ENCODE measurements at places on chromosomes 7 and 10.

GRCh38 chr10:21334891-21335696, 190.4 kb downstream of the SKIDA1 start:
- DNase-seq, result no peak

DNA sequence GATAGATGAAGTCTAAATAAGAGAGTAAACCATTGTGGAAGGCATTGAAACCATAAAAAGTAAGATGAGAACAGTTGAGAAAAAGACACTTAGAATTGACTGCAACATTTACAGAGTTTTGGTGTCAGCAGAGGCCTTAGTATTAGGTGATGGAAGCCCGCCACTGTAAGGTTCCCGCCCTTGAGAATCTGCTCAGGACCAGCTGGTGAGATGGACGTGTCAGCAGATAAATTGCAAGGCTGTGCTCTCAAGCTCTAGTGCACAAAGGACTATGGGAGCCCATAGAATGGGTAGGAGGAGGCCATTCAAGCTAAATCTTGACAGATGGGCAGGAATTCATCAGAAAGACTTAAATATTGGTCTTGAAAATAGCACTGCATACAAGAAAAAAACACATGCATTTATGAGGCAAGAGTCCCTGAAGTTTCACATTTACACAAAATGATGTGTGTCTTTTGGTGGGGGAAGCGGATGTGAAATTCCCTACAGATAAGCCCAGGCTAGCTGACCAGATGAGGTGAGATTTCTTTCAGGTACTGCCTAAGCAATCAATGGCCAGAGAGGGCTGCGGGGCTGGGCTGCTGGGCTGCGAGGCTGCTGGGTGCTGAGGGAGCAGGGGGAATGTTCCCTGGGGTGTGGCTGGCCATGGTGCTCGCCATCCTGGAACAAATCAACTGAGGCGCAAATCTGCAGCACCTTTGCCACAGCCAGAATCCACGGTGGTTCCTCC, 42.5 kb downstream of the SYPL1 start:
- no peak for DNase-seq

GRCh38 chr7:96685353-96685752, 24.3 kb downstream of the SEM1 start:
- no peak for DNase-seq

DNA sequence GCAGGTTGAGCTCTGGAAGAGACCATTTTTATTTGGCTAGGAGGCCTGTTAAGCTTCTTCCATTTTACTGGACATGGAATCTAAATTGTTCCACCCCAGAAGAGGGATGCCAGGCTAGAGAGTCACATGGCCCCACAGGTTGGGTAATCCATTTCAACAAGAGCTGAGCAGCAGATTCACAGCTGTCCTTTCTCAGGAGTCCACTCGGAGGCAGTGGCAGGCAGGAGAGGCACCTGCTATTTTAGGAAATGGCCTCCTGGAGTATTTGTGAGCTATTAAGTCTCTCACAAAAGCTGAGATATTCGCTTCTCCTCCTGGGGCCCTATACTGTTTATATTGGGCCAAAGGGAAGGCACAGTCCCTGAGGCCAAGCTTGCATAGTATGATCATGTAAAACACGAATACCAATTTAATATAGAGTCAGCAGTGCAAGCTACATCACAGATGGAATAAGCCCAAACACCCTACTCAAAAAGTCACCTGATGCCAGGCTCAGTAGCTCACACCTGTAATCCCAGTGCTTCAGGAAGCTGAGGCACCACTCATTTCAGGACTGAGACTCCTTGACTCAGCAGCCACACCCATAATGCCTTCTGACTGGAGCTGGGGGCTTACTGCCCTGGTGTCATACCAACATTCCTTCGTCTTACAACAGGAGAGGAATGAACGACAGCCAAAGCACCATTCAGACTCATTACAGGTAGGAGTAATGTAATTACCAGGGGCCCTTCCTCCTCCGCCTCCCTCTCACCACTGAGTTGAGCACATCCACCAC, 124.1 kb downstream of the LMBR1 start:
- no peak for DNase-seq

DNA sequence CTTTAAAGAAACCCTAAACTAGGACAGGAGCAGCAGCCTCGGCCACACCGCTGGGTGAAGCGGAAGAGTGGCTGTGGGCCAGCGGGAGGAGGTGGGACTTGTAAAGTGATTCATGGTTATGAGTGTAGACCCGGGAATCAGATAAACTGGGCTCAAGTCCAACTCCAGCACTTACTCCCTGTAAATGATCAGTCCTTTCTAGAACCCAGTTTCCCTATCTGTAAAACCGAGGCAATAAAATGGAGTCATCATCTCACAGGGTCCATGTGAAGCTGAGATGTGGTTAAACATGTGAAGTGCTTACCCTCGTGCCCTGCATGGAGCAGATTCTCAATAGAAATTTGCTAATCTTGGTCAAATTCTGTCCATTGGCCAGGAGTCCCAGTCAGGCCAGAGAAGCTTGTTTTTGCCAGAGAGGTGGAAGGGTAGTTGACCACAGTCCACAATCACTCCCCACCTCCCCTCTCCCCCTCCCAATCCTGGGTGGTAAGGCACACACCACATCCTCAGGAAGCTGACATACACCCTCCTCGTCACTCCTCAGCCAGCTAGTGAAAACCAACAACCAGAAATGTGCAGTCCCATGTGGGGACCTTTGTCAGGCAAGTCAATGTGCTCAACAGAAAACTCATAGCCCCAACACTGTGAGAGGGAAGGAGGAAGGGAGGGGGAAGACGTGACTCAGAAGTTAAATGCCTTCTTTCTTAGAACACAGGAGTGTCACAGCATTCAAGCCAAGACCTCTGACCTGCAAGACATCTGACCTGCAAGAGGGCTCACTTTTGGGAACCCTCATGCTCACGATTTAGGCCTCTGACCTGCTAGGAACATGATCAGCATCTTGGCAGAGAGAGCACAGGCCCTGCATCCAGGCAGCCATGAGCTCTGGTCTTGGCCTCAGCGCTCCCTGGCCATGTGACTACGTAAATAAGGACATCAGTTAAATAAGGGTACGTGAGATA, 145.1 kb downstream of the PLXNA4 start:
- DNase-seq, result peak; percentile 46

GRCh38 chr10:110107887-110108286, 99.5 kb upstream of the MXI1 start:
- no peak for DNase-seq

DNA sequence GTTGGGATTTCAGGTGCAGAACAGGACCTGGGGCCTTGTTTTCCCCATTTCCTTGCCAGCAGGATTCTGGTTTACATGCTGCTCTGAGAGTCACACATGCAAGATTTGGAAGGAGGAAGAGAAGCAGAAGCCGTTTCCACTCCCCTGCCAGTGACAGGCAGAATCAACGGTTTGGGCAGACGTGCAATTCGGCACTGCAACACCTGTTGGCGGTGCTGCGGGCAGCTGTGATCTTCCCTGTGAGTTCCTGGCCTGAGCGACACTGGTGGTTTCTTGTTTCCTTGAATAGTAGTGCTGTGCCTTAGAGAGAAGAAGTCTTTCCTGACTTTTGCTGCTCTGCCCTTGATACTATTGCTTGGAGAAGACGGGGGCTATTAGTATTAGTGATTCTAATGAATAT, 1126.2 kb downstream of the TYW1 start:
- no peak for DNase-seq

GRCh38 chr10:101934686-101935305, 91.2 kb upstream of the KCNIP2 start:
- DNase-seq, result no peak

DNA sequence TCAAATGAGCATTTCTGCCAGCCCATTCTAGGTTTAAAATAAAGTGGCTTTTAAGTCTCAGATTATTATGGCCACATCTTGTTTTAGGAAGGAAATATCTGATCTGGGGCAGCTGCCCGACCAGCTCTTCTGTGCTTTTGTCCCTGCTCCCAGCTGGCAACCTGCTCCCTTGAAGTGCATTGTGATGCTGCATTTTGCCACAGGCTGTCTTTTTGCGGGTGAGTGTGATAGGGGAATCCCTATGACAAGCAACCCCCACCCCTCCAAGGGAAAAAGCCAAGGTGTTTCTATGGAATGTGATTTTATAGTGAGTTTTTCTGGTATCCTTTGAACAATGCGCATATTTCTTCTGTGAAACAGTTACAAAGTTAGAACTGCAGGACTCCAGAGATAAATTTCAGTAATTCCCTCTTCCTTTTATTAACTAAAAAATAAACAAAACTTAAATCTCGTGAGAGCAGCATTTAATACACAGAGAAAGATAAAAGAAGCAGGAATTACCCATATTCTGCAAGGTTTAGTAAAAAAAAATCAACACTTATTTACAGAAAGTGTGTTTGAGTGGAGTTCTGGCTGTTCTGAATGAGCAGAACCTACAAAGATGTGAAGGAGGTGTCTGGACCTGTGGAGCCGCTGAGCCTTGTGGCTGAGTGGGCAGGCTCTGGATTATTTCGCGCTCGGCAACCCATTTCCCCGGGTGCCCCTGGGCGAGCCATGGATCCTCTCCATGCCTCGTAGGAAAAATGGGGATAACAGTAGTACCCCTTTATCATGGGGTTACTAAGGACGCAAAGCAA, 10.1 kb upstream of the HPS1 start:
- DNase-seq, result no peak

GRCh38 chr7:85483177-85483576, 296.3 kb upstream of the SEMA3D start:
- no peak for DNase-seq

DNA sequence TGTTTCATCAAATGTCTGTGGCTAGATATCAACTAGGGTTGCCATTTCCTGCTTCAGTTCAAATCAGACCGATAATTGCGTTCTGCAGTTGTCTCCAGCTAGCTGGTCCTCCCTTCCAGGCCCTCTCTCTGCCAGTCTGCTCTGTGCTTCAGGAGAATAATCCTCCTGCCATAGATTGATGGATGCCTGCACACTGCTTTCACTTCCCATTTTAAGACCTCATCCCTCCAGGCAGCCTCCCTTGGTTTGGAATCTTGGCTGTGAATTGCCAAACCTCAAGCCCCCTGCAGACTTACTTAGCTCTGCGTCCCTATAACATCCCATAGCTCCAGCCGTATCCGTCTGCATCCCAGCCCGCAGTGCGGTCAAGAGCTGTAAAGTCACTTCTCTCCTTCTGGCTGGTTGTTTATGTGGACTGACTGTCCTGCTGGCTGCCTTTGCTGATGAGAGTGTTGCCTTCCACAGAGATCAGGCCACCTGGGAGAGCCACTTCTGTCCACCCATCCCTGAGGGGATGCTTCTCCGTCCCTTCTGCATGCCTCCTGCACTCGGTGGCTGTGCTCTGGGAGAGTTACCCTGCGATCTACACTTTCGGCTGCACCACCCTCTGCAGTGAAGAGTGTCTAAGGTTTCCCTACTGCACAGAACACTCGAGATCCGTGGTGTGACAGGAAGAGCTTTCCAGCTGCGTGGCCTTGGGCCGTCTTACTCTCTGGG, 22.4 kb upstream of the KLF6 start:
- no peak for DNase-seq

DNA sequence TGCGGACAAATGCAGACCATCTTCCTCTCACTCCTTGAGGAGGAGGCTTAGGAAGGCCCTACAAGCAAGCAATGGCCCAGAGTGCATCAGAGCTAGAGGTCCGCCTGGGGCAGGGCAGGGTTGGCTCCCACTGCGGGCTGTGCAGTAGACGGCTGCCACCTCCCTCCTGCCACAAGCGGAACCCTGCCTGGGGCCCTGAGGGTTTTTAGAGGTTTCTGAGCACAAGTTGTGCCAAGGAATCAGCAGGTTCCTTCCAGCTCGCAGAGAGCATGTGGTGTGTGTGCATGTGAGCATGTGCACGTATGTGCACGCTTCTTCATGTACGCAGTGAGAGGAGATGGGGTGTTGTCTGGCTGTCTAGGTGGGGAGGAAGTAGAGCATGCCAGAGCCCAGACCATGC, 25.9 kb upstream of the SMARCD3 start:
- DNase-seq, result no peak

DNA sequence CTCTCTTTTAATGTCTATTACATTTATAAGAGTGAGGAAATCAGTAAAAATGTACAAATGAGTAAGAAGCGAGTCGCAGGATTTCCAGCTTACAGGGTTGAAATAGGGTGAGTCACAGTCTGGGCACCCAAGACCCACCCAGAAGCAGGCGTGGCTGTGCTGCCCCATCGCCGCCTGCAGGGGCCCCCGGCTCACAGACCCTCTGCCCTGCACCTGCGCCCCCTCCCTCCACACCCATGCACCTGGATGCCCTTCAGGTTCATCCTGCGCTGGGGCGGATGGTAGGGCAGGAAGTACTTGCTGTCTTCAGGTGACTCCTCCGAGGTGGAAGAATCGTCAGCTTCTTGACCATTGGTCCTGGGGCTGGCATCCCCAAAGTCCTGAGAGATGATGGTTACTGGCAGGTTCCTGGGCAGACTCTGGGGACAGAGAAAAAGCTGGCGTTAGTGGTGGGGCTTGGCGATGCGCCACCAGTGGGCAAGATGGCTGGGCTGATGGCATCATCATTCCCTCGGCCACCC, 90.2 kb upstream of the GNA12 start:
- DNase-seq, result no peak

DNA sequence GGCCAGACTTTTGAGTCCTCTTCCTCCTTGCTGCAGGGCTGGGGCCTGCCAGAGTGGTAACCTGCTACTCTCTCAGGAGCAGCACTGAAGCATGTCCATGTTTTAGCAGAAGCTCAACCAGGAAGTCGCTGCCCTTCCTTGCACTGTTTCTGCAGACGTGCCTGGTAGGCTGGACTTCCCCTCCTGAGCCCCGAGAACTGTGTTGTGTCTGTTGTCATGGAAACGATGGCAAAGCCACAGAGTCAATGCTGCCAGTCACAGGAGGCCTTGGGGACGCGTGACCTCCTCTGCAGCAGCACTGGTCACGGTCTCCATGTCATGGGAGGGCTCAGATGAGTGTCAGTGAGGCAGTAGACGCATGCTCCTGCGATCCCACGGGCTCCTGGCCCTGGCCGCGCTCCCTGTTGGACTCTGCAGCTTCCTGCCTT, 145.5 kb downstream of the FANK1 start:
- peak; percentile 43 for DNase-seq

DNA sequence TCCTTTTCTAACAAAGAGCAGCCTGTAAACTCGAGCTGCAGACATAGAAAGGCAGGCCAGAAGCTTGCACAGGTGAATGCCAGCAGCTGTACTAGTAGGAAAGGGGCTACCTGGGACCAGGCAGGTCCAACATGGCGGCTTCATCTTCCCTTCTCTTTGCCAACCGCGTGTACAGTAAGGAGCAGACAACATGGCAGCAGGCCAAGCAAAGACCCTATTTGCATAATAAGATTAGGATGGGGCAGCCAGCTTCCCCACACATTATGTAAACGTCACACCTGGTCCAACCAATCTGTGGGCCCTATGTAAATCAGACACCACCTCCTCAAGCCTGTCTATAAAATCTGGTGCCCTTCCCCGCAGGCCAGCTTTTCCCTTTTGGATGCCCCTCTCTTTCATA, 1186.5 kb upstream of the AUTS2 start:
- DNase-seq, result no peak

DNA sequence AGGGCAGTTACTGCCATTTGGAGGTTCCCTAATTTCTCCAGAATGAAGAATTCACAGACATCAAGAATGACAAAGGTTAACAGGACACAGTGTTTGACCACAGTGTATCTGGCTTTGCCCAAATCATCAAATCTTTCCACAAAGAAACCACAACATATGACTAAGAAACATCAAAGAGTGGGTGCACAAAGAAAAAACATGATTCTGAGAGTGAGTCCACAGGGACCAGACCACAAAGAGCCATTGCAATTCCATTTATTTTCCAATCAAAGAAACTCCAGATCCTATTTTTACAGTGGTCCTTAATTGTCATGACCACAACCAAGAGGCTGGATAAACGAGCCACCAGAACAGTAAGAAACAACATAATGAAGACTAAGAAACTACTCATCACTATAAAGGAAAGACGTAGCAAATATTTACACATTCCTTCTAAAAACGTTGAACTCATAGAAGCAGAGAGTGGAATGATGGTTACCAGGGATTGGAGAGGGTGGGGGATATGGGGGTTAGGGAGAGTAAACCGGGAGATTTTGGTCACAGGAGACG, 286.5 kb downstream of the DOCK4 start:
- DNase-seq, result no peak

Measured in hypothalamus (tissue), 51 donors.